Stimulated activated CD8-positive, alpha-beta memory T cell treated with anti-CD3 and anti-CD28 coated beads, Interleukin-15, amount 100 ng/mL, for 24 hours (primary cell): ENCODE measurements at places on chromosomes 4 and X.

GRCh38 chr4:23789762-23790161 is 100.1 kb downstream of the PPARGC1A start:
- DNase-seq = no peak

GRCh38 chr4:169416997-169417396 is 146.2 kb upstream of the SH3RF1 start:
- no peak for DNase-seq

DNA sequence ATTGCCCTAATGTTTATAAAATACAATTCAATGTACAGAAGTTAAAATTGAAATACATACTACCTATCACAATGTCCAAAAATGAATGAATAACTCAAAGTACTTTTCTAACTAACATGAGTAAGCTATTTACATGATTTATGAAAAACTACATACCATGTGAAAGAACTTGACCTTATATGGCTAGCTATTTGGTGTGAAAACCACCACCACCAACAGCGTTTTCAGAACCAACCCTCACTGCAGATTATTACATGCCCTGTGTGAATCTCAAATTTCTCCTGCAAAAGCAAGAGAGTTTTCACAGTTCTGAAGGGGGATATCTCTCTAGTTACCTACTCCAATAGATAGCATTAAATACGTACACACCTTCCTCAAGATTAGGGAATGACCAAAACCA is 198.5 kb downstream of the SPATA18 start:
- no peak for DNase-seq

DNA sequence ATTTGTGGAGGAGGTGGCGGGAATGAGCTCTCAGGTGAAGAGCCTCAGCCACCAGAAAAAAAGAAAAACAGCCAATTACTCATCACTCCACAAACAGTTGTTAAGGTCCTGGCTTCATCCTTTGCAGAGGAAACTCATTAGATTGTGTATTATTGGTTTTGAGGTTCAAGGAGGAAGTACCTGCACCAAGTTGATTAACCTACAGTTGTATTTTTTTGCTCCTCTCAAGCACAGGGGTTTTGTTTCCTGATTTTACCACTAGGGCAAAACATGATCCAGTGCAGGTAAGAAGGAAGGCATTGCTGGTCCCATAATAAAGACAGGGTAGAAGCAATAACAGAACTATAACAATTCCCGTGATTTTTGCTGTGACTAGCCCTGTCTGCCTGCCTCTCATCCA is 84.0 kb upstream of the QRFPR start:
- DNase-seq = no peak

DNA sequence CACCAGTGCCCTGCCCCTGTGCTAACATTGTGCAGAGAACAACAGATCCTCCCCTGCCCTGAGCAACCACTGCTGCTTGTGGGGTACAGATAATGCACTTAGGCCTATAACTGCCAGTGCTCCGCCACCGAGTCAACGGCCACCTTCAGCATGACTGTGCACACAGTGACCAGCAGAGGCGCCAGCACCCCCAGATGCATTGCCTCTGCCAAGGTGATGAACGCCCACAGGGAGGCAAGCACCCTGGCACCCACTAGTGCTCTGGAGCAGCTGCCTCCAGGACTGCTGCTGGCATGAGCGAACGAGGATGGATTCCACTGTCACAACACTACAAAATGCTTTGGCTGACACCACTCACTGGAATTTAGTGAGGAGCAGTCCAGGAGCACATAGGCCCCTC is 38.2 kb downstream of the SPIN2B start:
- no peak for DNase-seq

GRCh38 chrX:72029483-72030411 is 102.0 kb downstream of the RTL5 start:
- no peak for DNase-seq

GRCh38 chr4:138438608-138439007 is 196.5 kb upstream of the SLC7A11 start:
- DNase-seq = no peak

DNA sequence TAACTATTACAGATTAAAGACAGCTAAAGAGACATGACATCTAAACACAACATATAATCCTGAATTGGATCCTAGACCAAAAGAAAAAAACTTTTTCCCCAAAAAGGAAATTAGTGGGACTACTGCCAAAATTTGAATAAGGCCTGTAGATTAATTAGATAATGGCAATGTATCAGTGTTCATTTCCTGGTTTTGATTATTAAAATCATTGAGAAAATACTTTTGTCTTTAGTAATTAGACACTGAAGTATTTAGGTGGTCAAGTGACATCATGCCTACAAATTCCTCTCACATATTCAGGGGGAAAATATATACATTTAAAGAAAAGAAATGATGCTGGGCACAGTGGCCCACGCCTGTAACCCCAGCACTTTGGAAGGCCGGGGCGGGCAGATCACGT is 10.4 kb upstream of the USO1 start:
- DNase-seq = no peak

DNA sequence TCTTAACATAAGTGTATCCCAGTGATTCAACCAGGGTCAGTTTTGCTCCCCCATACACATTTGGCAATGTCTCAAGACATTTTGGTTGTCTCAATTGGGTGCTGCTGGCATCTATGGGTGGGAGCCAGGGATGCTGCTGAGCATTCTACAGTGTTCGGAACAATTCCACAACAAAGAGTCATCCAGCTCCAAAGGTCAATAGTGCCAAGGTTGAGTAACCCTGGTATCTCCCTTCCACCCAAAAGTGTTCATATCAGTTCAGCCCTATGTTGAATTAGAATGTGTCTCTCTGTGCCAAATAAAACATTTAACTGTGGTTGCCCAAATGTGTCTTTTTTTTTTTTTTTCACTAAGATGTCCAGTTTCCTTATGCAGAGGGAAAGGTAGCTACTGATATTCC is 129.4 kb upstream of the RAI2 start:
- no peak for DNase-seq

DNA sequence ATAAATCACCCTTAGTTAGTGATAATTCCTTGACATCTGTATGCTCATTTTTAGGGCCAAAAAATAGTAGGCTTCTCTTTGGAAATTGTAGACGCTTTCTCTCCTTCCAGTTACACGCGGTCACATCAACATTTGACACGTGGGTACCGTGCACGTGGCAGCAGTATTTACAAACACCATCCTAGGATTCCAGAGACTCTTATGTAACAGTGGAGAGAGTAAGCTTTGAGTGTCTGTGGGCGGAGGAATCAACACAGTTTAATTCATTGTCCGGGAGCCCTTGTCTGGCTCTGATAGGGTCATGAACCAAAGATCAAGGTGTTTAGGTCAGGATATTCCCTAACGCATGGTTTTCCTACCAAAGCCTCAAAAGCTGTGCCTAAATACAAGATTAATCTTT is 12.2 kb downstream of the TET2 start:
- DNase-seq = no peak

GRCh38 chr4:99645638-99646037 is 12.0 kb downstream of the C4orf54 start:
- DNase-seq = no peak
